ENCODE measurements at places on chromosomes 2 and 18.

DNA sequence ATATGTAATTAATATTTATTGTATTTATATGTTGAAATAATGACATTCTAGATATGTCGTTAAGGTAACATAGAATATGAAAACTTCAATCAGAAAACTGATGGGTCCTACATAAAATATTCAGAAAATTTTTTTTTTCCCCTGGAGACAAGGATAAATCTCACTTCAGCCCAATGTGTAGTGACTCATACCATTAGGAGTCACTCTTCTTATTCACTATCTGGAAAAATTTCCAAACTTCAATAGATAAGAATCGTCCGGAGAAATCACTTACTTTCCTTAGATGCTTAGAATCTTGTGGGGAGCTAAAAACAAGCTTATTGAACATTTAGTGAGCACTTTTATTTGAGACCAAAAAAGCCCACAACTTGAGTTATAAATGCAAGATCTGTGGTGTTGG is 4.6 kb downstream of the SERPINB13 start:
- DNase-seq: peak; percentile 31

- no peak for DNase-seq
Observed at GRCh38 chr18:74715306-74715705, 117.6 kb downstream of the ZNF407 start.

DNA sequence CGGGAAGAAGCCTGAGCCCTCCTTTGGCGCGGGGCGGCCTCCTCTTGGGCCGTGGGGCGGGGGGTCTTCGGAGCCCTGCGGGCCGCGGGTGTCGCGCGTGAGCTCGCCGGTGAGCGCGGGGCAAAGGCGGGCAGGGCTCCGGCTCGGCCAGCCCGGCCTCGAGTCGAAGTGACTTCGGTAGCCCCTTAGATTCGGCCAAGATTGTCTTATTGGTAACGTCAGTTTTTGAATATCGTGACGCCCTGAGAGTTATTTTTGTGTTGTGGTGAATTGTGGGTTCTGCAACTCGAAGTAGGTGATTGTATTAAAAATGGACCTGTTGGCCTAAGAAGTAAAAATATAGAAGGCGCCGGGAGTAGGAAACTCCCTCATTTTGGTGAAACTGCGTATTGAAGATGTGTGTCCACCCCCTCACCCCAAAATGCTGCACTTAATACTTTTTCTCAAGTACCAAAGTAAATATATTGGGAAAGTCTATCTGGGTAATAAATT is 669 bp downstream of the MARCHF7 start:
- peak; percentile 37 for DNase-seq

GRCh38 chr2:214578442-214578841 is 167.6 kb downstream of the VWC2L start:
- no peak for DNase-seq

DNA sequence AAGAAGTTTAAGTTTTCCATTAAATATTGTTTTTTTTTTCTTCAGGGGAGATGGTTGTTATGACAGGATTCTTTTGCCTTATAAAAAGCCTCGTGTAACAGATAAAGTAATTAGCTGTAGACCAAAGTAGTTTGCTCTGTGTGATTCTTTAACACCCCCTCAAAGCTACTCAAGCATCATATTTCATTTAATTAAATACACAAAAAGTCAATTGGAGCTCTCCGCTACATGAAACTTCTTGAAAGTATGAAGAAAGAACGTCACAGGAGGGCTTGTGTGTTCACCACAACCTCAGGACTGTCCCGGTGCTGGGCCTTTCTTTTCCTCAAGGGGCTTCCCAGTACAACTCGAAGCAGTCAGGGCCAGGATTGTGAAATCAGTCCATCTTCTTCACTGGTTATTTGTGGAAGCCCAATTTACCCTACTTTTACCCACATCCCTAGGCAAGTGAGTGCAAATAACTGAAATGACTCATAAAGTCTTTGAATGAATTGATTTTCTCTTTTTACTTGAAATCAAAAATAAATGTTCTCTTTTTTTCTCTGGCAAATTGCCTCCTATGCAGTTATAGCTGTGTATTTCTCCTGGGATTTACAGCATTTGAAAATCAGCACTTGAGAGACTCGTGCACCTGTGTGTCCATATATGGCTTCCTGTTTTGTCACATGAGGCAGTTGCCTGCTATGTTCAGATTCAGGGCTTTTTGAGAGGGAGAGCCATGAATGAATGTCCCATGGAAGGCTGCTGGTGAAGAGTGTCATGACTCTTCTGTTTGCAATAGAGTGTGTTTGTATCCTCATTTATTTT is 48.6 kb downstream of the LINC00305 start:
- DNase-seq: no peak

GRCh38 chr2:192265751-192266150 is 71.0 kb upstream of the TMEFF2 start:
- DNase-seq: peak; percentile 67

- no peak for DNase-seq
Observed at GRCh38 chr2:73593680-73594079, 48.5 kb downstream of the NAT8 start.

DNA sequence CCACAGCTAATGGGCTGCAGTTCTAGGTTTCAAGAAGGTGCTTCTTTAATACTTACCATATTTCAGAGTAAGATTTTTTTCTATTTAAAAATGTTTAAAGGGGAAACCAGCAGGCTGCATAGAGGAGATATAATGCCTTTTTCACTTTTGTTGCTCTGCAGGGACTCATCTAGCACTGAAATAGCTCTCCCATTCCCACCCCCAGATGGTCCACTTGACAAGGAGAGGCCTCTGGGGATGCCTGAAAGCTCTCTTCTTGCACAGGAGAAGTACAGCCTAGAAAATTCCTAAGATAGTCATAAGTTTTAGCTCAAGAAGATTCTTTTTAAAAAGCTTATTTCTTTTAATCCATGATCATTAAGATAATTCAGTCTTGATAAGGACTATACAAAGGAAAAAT is 126.4 kb downstream of the CDH2 start:
- DNase-seq: no peak

DNA sequence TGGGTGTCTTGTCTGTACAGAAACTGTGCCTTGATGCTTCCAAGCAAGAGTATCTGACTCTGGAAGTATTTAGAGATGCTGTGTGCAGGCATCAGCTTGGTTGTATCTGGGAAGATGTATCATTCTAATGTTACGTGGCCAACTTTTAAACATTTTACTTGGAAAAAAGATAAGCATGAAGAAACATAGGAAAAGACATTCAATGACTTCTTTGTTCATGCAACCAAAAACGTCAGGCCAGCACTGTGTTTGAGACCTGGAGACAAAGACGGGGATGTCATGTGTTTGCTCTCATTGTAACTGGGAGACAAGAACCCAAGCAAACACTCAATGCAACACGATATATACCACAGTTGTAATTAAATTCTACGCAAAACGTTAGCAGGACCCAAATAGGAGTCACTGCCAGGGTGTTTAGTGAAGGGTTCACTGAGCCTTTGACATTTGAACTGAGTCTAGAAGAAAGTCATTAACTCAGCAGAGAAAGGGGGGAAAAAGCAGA is 8.9 kb upstream of the SESTD1 start:
- DNase-seq: peak; percentile 45

- DNase-seq: no peak
Observed at GRCh38 chr2:239015218-239015900, 167.5 kb downstream of the TWIST2 start.

GRCh38 chr2:207241198-207241597 is 75.5 kb upstream of the KLF7 start:
- DNase-seq: no peak

DNA sequence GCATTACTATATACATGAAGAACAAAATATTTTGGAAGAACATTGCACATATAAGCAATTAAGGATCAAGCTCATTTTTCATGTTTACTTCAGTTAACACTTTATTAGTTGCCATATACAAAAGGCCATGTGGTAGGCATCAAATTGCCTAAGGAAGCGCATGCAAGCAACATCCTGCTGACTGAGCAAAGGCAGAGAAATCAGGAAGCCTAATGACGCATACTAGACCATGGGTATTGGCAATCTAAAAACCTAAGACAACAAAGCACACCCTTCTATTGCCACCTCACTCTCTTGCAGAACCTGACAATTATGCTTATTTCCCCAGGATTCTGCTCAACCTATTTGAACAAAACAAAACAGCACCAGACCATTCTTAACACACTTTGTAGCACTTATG is 171.9 kb downstream of the STK39 start:
- DNase-seq: no peak

DNA sequence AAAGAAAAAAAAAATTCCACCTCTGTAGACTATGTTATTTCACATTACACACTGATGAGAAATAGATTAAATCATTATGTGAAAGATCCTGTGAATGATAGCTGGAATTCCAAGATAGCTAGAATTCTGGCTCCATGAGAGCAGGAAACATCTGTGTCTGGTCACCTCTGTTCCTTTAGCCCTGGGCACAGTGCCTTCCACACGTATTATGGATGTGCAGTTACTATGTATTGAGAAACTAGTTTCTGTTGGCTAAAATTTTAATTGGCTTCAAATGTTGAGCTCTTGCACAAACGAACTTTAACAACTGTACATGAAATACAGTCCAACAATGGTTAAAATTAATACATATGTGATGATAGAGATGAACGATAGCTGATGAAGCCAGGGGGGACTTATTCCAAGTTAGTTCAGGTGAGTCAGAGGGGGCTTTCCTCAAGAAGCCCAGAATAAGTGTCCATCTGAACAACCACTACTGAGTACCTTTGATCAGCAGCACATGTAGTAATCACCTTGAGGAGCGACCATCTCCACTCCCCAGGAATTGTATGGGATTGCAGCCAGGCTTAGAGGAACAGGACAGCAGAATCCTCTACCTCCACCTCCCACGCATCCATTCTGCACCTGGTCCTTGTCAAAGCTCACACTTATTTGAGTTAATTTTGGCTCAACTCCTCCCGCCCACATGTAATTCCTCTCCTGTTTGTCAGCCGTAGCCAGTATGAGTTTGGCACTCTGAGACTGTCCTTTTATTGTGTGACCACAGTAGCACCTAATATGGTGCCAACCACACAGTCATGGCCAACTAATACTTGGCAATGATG is 68.6 kb downstream of the NABP1 start:
- peak; percentile 87 for DNase-seq

DNA sequence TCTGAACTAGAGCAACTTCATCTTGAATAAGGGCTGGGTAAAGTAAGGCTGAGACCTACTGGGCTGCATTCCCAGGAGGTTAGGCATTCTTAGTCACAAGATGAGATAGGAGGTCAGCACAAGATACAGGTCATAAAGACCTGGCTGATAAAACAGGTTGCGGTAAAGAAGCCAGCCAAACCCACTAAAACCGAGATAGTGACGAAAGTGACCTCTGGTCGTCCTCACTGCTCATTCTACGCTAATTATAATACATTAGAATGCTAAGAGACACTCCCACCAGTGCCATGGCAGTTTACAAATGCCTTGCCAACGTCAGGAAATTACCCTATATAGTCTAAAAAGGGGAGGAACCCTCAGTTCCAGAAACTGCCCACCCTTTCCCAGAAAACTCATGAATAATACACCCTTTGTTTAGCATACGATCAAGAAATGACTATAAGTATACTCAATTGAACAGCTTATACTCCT is 109.1 kb downstream of the FIGN start:
- no peak for DNase-seq

DNA sequence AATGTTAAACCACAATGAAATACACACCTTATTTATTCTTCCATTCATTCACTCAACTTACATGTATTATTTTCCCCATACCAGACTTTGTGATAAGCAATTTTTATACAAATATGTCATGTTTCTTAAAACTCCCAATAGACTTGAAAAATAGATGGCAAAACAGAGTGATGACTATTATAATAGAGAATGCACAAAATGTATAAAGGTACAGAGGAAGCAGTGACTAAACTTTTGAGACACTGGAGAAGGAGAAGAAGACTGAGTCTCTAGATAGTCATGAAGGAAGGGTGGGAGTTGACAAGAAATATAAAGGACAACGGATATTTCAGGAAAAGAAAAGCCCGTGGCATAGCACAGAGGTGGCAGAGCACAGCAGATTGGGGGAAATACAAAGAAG is 198.1 kb upstream of the SLC39A10 start:
- DNase-seq: no peak

DNA sequence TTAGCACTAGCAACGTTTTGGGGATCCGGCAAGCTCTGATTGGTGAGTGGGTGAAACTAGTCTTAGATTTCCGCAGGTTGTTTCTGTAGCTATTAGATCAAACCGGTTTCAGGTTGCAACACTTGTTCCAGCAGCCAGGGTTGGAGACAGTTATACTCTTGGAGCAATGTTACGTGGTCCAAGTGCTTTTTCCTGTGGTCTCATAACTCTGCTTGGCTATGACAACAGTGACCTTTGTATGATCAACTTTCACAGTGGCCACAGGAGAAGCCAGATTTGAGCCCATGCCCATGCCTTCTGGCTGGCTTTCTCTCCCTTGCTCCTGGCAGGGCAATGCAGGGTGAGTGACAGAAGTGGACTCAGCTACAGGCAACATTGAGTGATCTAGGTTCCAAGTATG is 84.5 kb upstream of the TAF1B start:
- DNase-seq: no peak

- no peak for DNase-seq
Observed at GRCh38 chr18:33076601-33077000, 303.8 kb upstream of the KLHL14 start.

- peak; percentile 35 for DNase-seq
Observed at GRCh38 chr2:55232863-55233657, 572 bp downstream of the RPS27A start.

DNA sequence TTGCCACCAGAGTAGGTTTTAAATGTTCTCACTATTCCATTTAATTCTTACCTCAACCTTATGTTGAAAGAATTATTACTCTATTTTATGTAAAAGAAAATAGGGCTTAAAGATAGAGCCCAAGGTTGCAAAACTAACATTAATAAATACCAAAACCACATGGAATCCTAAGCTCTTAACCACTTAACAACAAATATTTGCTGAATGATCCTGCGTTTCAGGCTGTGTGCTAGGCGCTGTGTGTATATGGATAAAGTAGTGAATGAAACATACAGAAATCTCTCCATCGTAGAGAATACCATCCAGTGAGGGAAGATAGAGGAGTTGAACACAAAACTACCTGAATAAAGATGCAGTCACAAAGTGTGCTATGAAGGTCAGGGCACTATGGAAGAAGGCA is 485.1 kb downstream of the THSD7B start:
- no peak for DNase-seq

- peak; percentile 92 for DNase-seq
Observed at GRCh38 chr2:121505005-121505404, 25.7 kb upstream of the RNU4ATAC start.

- DNase-seq: no peak
Observed at GRCh38 chr18:62279561-62279960, 45.5 kb upstream of the TNFRSF11A start.

- peak; percentile 85 for DNase-seq
Observed at GRCh38 chr2:43265001-43265400, 38.6 kb upstream of the ZFP36L2 start.

GRCh38 chr18:70398076-70398475 is 109.2 kb downstream of the SOCS6 start:
- DNase-seq: no peak

GRCh38 chr2:28322456-28322855 is 70.2 kb upstream of the FOSL2 start:
- no peak for DNase-seq

- DNase-seq: no peak
Observed at GRCh38 chr2:144437636-144438035, 82.3 kb downstream of the ZEB2 start.
